ENCODE measurements at places on chromosomes 1 and 21. TPM values are rescaled to one million over a fixed set of nuclear protein-coding genes. Genes with fewer than 3 reads are reported as not detected.

DNA sequence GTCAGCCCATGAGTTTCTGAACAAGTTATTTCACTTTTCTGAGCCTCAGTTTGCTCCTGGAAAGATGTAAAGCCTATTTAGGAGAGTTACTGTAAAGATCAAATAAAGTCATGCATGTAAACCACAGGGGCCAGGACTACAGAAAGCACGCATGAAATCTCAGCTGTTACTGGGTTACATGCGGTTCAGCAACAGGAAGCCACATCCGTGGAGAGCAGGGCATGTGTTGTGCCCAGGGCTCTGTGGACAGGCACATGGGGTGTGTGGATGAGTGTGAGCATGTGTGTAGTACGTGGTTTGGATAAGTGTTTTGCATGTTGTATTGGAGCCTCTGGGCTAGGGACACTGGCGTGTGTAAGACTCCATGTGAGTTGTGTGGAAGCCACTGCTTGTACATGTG lies 2.2 kb upstream of the EPHA2 start:
- no peak for DNase-seq

- DNase-seq, result no peak
Measured at GRCh38 chr21:28226563-28226962, 766.1 kb downstream of the LTN1 start.

- DNase-seq, result no peak
Measured at GRCh38 chr1:217718873-217719272, 87.7 kb downstream of the SPATA17 start.

- no peak for DNase-seq
Measured at GRCh38 chr1:113659556-113659955, 99.7 kb downstream of the PHTF1 start.

GRCh38 chr1:12127206-12127810 lies 39.5 kb upstream of the TNFRSF1B start:
- no peak for DNase-seq

DNA sequence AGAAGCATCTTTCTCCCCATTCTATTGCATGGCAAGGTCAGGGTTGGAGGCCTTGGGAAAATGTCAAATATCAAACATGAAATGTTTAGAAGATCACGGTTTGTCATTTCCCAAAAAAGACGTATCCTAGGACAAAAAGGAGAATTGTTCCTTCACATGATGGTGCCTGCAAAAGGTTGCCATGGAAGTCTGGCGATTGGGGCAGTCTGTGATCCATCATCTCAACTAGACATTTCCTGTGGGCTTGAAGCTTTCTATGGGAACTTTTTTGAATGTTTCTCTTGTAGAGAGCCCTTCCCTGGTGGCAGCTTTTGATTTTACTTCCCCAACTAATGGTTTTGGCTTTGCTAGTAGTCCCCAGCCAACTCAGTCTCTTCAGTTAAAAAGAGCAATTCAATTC lies 106.3 kb downstream of the TGFB2 start:
- DNase-seq, result no peak

- DNase-seq, result no peak
Measured at GRCh38 chr1:169630006-169630405, at the start of gene SELP. TSS of gene SELP (minus strand) at chr1:169630124. CDS start at chr1:169630074, 50 bp downstream.

NECTIN4 gene
- total RNA-seq, result 31.5 TPM

CAPN9 gene
- total RNA-seq, result 0.77 TPM

DNA sequence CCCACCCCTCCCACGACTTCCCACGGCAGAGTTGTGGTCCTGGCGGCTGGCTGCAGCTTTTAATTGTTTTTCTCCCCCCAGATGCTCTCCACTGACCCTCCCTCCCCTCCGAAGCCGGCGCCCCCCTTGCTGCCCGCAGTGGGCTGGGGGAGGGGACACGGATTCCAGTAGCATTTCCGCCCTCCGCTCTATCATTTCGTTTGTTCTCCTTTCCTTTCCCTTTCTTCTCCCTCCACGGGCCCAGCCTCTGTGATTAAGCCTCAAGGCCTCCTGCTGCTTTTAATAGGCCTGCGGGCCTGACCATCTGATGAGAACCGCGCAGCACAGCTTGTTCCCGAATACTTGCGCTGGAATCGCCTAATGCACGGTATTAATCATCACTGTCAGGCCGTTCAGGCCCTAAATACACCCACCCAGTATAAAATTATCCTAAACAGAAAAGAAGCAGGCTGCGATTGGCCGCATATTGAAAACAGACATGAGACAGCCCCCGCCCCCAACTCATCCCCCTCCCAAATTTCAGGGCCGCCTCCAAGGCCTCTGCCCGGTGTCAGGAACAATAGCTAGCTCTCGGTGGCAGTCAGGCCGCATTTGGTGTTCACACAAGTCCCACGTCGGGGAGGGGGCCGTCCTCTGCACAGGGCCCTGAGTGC lies 102.0 kb upstream of the ARHGEF16 start:
- peak; percentile 49 for DNase-seq

- DNase-seq, result no peak
Measured at GRCh38 chr1:147579532-147579931, 38.2 kb downstream of the BCL9 start.

DNA sequence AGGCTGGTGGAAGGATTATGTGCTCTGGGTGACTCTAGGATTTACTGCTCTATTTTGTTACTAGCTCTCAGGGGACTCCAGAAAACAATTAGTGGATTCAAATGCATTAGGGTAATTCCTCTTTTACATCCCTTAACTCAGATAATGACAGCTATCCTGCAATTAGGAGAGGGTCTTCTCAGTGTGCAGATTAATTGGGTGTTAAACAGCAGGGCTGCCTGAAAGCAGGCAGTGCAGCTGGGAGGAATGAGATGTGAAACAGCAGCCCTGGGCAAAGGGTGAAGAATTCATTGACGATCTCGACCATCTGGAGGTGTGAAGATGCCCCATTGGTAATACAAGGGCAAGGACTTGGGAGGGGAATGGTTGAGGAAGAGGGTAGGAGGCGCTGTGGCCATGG lies 66.1 kb downstream of the HTR6 start:
- DNase-seq, result no peak

RAB42 gene
- 5.1 TPM for total RNA-seq

- DNase-seq, result peak; percentile 64
Measured at GRCh38 chr1:44609412-44609767, 64.9 kb downstream of the TMEM53 start.

- no peak for DNase-seq
Measured at GRCh38 chr1:110094931-110095654, 17.1 kb upstream of the UBL4B start.

- no peak for DNase-seq
Measured at GRCh38 chr1:81832573-81832972, 31.8 kb downstream of the ADGRL2 start.

Data from mesothelial cell of epicardium (in vitro differentiated cells).